Stimulated activated CD4-positive, alpha-beta T cell treated with anti-CD3 and anti-CD28 coated beads, Interleukin-12 subunit alpha, Interleukin-12 subunit beta, amount 100 ng/mL, for 48 hours (primary cell): ENCODE measurements at places on chromosomes 7 and 10.

DNA sequence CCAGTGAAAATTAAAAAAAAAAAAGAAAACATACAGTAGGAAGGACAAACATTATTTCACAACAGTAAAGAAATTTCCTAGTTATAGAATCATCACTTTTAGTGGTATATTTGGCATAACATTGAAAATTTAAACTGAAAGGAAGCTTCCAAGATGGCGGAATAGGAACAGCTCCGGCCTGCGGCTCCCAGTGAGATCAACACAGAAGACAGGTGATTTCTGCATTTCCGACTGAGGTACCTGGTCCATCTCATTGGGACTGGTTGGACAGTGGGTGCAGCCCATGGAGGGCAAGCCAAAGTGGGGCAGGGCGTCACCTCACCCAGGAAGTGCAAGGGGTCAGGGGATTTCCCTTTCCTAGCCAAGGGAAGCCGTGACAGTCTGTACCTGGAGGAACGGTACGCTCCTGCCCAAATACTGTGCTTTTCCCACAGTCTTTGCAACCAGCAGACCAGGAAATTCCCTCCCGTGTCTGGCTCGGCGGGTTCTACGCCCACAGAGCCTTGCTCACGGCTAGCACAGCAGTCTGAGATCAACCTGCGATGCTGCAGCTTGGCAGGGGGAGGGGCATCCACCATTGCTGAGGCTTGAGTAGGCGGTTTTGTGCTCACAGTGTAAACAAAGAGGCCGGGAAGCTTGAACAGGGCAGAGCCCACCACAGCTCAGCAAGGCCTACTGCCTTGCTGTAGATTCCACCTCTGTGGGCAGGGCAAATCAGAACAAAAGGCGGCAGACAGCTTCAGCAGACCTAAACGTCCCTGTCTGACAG is 19.4 kb downstream of the PON3 start:
- DNase-seq = no peak

- no peak for DNase-seq
Observed at GRCh38 chr10:47039562-47039913, 128.3 kb downstream of the PTPN20 start.

GRCh38 chr10:62037890-62038608 is 136.6 kb downstream of the ARID5B start:
- no peak for DNase-seq

- DNase-seq = no peak
Observed at GRCh38 chr10:119415536-119416503, 126.7 kb downstream of the RGS10 start.

DNA sequence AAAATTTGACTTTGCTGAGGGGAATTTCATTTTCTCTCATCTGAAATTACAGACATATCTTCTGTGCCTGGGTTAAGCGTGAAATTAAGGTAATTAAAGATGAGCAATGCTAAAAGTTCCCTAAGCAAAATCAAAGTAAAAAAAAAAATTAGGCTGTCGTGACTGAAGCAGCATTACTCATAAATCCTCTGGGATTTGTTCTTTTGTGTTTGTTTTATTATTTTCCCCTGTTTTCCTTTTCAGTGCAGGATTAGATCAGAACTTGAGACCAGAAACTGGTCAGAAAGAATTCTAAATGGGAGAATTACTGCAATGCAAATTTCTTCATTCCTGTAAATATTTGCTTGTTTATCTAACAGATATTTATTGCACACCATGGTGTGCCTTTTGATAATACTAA is 141.4 kb upstream of the BET1 start:
- DNase-seq = no peak

DNA sequence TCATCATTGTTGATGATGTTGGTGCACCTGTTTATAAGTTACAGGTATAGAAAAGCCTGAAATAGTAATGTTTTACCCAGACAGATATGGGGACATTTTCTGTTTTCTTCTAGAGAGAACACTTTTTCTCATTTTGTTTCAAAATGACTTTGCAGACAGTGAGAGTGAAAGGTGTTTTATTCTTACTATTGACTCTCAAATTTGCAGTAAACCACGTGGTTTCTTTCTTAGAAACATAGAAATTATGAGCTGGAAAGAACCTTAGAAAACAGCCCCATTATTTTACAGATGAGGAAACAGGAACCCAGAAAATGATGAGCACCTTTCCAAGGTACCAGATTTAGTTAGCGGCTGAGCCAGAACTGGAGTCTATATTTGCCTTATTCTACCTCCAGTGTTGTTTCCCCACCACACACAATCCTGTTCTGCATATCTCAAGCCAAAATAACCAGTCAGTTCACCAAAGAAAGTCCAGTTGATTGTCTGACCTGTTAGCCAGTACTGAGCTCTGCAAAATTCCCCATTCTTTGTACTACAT is 138.9 kb upstream of the AHR start:
- DNase-seq = no peak

- no peak for DNase-seq
Observed at GRCh38 chr10:61906562-61906901, 5.0 kb downstream of the ARID5B start.

GRCh38 chr10:124446830-124447750 is 2.7 kb downstream of the NKX1-2 start:
- no peak for DNase-seq
